ENCODE measurements at places on chromosomes 3 and 15.

GRCh38 chr3:72786668-72787067 is 61.6 kb downstream of the SHQ1 start:
- DNase-seq, result no peak

- DNase-seq, result no peak
These were observed at the start of the genes DUOX2 and DUOXA2 for GRCh38 chr15:45114076-45114750. Gene DUOX2 (minus strand): TSS chr15:45114172. CDS start chr15:45113411, 761 bp downstream. Gene DUOXA2 (plus strand): TSS chr15:45114326. CDS start chr15:45114606, 280 bp downstream.

- no peak for DNase-seq
These were observed 3.1 kb upstream of the CPLX3 start for GRCh38 chr15:74823324-74823723.

DNA sequence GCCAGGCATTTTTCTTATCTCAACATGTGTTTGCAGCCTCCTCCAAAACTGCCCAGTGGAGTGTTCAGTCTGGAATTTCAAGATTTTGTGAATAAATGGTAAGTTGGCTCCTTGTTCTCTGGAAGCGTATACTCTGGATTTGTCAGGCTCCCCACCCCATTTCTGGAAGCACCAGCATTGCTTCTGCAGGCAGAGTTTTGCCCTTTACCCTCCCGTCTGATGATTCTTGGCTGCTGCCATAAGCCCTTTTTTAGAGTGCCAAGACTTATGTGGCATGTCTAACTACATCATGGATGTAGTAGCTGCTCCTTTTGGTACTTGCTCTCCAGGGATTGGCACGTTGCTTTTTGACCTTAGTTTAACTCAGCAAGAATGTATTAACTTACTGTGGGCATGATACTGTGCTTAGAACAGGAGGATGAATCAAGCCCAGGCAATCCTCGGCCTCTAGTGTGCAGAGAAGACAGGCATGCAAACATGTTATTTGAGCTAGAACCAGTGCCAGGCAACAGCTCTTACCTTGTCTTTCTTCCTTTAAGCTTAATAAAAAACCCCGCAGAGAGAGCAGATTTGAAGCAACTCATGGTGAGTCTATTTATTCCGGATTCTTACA is 8.3 kb downstream of the SNAPC5 start:
- no peak for DNase-seq

- DNase-seq, result no peak
These were observed 56.0 kb downstream of the TPRA1 start for GRCh38 chr3:127534564-127534963.

DNA sequence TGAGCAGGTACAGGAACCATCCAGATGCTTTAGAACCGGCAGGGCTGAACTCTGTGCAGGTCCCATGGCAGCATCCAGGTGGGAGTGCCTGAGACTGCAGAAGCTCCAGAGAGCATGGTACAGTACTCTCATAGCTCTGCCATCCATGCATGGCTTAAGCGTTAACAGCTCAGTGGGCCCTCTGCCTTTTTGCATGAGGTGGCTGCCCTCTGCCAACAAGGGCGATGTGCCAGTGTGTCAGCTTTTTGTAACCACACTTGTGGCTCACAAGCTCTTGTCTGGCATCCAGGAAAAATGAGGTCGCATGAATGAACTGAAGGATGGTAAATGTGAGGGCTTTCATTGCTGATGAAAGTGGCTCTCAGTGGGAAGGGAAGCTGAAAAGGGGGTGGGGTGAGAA is 950.1 kb downstream of the DIPK2A start:
- no peak for DNase-seq

DNA sequence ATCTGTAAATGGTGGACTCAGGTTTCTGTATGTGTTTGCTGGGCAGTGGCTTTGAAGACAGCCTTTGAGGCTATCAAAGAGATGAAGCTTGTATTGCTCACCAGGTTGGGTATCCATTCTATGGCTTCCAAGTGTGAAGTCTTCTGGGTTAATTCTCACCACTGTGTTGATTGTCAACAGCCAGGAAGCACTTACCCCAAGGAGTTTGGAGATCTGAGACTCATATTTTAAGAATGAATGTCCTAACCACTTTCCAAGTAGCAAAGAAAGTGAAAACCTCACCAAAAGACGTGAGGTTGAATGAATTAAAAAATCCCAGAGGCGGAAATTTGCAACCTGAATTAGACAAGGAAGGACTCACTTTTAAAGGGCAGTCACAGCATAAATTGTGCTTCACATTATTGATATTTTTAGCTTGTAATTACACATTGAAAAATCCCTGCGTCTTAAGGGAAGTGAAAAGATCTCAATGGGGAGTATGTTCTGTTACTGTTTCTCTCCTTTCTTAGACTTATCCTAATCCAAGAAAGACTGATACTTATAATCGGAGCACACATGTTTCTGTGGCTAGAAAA is 304.0 kb upstream of the TPRG1 start:
- no peak for DNase-seq

GRCh38 chr3:14031271-14031670 is 93.4 kb downstream of the CHCHD4 start:
- DNase-seq, result no peak

GRCh38 chr3:173599673-173600072 is 202.1 kb downstream of the NLGN1 start:
- no peak for DNase-seq

DNA sequence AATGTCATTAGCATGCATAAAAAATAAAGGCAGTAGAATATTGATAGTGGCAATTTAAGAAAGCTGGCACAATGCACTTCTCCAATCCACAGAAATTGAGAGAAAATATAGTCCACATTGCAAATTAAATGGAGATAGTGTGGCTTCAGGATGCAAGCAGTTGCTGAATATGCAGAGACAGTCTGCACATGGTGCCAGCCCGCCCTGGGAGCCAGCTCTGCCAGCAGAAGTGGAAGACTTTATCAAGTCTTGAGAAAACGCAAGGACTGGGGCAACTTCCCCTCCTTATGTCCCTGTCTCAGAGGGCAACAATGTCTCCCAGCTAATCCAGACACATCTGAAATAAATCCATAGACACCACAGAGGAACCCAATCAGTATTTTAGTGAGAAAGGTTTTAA is 57.2 kb downstream of the MB21D2 start:
- DNase-seq, result no peak

- DNase-seq, result no peak
These were observed 103.9 kb downstream of the SNRK start for GRCh38 chr3:43390255-43390588.

DNA sequence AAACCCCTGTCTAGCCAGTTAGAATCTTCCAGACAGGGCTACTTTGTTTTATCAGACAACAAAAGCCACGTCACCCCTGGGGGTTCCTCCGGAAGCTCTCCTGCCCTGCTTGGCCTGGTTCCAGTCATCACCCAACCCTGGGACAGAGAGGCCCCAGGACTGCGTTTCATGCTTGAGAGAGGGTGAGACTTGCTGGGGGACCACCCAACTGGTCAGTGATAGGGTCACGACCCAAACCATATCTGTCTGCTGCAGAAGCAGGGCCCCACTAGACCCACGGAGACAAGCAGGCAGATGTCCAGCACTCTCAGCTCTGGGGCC is 1.2 kb downstream of the NT5DC2 start:
- DNase-seq, result no peak

DNA sequence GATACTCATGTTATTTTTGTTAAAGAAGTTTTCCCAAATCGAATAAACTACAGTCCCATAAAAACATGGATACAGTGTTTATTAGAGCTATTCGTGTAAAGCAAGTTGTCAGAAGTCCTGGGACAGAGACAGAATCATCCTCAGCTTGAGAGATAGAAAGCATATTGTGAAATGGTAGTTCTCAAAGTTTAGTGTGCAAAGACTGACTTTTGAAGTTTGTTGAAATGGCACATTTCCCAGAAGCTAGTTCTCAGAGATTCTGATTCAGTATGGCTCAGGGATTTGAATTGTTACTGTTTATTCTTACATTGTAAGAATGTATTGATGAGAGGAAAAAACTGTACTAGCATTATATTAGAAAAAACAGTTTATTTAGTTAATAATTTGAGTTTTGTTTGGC is 22.1 kb downstream of the GABRR3 start:
- no peak for DNase-seq

DNA sequence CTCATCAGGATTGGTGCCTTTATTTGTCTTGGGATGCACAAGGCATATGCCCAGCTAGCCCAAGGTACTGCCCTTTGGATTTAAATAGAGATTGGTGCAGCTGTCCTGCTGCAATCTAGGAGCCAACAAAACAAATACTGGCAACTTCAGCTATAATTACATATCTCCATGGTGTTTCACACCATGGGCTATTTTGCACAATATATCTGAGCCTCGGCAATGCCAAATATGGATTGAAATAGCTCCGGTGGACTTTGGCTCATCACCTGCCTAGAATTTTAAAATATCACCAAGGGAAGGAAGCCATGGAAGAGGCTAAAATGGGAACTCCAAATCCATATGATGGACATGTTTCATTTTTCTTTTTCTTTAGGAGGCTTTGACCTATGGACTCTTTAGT is 367.8 kb upstream of the UMPS start:
- no peak for DNase-seq

GRCh38 chr3:60867200-60867599 is 384.1 kb downstream of the FHIT start:
- DNase-seq, result no peak

DNA sequence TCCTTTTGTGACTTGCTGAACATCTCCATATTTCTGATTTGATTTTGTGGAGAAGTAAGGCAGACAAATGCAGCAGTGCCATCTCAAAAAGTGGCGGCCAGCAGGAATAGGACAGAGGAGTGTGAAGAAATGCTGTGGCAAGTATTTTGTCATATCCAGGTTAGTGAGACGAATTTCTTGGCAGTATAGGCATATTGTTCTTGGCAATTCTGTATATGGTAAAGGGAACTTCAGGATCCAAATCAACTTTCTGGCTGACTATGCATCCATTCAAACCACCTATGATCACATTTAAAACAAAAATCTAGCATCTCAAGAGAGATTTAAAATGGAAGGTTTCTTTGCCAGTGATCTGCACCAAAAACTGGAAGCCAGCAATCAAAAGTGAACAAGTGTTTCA is 228.0 kb downstream of the DTWD1 start:
- no peak for DNase-seq

DNA sequence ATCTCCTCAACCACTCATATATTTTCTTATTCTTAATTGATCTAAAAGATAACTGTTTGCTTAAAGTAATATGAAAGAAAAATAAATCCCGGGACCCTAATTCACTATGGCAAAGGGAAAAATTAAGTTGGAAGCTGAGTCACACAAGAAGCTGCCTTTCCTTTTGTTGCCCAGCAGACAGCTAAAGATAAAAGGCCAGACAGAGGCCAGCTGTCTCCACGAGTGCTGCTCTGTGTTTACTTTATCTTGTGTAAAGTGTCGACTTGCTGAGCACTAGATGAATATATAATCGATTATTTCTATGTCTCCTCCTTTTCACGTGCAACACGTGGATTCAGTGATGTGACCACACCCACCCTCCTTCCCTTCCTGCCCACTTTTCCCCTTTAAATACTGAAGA is 52.8 kb upstream of the NSMCE3 start:
- no peak for DNase-seq

DNA sequence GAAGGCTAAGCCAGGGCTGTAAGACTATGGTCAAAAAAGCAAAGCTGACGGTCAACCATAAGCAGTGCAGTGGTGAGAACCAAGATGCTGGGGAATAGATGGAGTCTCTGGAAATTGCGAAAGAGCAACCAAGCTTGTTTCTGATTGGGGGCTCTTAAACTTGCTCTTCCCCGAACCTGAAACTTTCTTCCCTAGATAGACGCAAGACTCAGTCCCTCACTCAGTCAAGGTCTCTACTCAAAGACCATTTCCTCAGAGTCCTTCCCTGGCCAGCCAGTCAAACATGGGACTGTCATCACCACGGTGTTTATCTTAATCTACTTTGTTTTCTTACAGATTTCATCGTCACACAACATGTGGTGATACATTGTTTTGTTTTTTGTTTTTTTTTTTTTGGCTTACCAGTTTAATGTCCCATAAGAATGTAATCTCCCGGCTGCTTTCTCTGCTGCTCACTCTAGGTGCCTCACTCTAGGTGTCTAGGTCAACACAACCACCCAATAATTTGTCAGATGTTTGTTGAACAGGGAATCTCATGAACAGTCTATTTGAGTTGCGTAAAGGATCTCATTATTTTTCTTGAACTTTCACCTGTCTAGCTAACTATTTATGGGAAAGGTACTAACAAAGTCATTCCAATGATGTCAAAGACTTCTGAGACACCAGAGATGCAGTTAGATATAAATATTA is 495.4 kb downstream of the FOXP1 start:
- no peak for DNase-seq

DNA sequence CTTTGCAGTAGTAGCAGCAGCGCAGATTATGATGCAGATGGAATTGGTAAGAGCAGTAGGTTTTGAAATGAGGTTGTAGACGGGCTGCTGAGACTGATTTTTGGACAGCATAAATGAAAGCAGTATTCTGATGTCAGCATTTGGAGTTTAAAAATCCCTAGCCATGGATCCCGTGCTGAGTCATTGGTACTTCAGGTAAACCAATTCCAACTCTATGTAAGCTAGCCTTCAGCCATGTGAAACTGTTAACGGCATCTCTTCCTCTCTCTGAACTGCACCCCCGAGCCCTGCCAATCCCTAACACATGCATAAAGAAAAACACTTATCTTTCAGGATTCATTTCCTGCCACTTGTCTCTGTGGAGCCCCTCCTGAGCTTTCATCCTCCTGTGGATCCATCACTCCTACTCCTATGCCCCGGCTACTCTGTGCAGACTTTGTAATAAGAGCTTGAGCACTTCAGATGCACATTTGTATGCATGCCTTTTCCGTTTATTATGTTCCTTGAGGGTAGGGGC is 119.0 kb downstream of the AKAP13 start:
- no peak for DNase-seq

GRCh38 chr3:72797773-72798543 is 50.3 kb downstream of the SHQ1 start:
- no peak for DNase-seq

GRCh38 chr3:102200126-102200525 is 234.7 kb upstream of the ZPLD1 start:
- no peak for DNase-seq

- no peak for DNase-seq
These were observed 42.0 kb downstream of the UMPS start for GRCh38 chr3:124772081-124772831.

DNA sequence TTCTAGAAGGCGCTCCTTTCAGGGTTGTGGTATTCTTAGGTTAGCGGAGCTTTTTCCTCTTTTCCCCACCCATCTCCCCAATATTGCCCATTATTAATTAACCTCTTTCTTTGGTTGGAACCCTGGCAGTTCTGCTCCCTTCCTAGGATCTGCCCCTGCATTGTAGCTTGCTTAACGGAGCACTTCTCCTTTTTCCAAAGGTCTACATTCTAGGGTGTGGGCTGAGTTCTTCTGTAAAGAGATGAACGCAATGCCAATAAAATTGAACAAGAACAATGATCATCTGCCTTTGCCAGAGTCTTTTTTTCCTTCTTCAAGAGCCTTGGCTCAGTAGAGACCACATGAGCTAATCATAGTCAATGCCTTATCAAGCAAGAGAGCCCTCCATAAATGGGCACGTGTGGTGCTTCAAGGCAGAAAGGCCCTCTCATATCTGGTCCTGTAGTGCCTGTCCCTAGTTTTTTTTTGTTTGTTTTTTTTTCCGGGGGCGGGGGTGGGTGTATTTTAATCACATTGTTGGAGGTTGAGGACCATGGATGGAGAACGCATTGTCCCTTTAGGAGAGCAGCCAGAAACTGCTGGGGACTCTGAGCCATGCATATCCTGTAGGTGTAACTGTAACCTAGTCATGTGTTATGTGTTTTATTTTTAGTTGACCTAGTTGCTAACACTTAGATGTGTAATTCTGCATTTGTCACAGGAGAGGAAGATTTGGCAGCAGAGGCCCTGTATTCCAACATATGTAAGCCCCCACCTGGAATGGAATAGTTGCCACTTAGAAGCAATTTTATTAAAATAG is 64.7 kb upstream of the ACAD9 start:
- DNase-seq, result no peak

Data from stimulated activated CD8-positive, alpha-beta memory T cell treated with anti-CD3 and anti-CD28 coated beads, Interleukin-2, amount 100 ng/mL, for 1 hour (primary cell).